ENCODE measurements at places on chromosomes 11 and 22. TPM values are rescaled to one million over a fixed set of nuclear protein-coding genes. Genes with fewer than 3 reads are reported as not detected.

DNA sequence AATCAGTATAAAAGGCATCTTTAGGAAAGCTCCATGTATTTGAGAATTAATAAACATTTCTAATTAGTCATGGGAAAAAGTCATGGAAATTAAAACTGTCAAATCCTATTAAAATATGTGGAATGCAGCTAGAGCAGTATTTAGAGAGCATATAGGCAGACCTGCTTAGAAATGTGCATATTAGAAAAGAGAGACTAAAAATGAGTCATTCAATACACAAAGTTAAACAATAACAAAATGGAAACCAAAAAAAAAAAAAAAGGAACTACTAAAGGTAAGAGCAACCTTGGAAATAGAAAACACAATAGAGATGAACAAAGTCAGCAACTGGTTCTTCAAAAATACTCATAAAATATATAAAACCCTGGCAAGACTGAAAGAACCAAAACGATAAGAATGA is 59.7 kb upstream of the RASSF10 start:
- no peak for DNase-seq

Gene TSG101
- 134 TPM for polyA plus RNA-seq

Gene OR56A1
- polyA plus RNA-seq, result not detected

Gene TBX10
- polyA plus RNA-seq, result 0.18 TPM

DNA sequence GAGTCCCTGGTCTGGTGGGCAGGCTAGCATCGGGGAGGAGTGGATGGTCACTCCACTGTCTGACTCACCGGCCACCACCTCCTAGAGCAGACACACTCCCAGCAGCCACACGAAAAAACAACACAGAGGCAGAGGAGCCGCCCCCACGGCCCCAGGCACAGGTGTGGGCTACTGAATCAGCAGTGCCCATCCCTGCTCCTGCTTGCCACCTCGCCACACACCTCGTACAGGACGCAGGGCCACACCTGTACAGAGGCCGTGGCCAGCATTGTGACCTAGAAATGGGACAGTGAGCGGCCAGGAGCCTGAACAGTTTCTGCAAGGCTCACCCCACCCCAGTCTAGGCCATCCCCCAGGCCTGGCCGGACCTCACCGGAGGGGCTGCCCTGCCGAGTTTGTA is 14.0 kb downstream of the TRIM29 start:
- no peak for DNase-seq

DNA sequence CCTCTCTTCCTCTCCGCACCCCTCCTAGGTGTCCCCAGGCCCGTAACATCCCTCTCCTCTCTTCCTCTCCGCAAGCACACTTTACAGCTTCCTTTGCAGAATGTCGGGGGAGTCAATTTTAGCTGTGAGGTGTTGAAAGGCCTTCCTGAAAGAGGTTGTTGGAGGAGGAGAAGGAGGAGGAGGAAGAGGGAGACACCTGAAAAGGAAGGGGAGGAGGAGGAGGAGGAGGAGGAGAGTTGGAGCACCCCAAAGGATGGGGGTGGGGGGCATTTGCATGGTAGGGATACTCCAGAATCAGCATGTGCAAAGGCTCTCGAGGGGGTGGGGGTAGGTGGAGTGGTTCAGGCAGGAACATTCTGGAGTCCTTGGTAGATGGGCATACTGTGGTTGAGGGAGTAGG is 1045.1 kb downstream of the TBC1D22A start:
- DNase-seq, result no peak

- DNase-seq, result no peak
Observed at GRCh38 chr11:124745835-124746620, 6.0 kb downstream of the VSIG2 start.
